ENCODE measurements at places on chromosomes 16 and 17.

DNA sequence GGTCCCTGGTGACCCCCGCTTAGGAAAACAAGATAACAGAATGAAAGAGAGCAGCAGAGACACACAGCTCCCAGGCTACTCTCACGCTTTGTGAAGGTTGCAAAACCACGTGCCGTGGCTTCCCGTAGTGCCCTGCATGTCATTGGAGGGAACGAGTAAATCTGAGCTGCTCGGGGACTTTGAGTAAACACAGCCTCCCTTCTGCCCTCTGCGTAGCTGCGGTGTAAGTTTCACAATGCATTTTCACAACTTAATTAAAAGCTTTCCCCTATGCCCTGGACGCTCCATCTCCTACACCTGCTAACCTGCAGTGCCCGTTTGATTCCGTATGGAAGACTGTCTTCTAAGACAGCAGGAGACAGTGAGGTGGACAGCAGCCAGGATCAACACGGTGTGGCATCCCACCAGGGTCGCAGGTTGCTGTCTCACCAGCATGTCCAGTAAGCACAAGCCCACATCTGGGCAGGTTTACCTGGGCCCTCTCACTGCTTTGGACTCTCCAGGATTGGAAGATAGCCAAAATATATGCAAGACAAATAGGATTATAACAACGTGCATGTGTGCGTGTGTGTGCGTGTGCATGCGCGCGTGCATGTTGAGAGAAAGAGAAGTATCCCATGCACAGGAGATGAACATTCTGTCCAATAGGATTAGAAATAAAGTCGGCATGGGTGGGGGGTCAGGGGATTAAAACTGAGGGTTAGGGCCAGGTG is 116.4 kb upstream of the RCVRN start:
- DNase-seq: no peak

- no peak for DNase-seq
Observed at GRCh38 chr17:19410875-19411620, at the start of gene RNF112. TSS of gene RNF112 (plus strand) at chr17:19411232. CDS start at chr17:19411409, 177 bp downstream.

DNA sequence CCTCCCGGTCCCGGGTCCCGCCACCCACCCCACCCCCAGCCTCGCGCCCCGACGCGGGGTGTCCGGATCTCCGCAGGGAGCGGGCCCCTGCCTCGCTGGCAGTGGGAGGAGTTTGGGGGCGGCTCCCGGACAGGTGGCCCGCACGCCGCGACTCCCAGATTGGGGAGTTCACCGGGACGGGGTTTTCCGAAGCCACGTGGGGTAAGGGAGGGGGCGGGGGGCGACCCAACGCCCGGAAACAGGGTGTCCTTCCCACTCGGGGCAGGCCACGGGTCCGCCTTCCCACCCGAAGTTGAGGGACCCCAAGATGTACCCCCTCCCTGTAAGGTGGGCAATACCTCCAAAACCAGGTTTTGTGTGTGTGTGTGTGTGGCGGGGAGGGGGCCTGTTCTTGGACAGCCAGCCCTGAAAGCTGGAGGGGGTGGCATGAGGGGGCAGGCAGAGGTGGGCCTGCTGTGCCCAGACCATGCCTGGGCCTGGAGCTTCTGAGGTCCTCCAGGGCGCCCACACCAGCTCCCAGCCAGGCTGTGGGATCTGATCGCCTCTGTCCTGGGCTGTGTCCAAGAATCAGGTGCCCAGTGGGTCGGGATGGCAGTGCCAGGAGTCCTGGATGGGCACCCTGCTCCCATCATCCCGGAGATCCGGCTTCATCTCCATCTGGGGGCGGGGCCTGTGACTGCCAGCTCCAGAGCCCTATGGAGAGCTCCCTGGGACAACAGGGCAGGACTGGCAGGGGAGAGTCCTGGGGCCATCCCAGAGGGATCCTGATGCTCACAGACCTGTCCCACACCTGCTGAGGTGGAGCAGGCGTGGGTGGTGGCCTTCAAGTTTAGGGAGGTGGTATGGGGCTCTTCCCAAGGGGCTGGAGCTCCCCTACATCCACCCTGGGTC is 767 bp downstream of the SYNGR2 start:
- peak; percentile 61 for DNase-seq

GRCh38 chr17:41118721-41119120 is 548 bp upstream of the KRTAP4-11 start:
- no peak for DNase-seq

DNA sequence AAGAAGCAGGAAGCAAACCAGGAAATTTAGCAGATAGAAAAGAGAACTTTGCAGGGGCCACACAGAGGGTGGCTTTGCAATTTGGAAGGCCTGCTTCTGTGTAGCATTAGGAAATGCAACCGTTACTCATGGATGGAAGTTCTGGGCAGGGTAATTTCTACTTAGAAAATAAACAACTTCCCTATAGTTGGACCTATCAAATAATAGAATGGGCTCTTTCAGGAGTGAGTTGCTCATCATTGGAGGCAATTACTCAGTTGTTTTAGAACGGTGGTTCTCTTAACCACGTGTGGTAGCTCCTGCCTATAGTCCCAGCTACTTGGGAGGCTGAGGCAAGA is 25.8 kb upstream of the HS3ST2 start:
- no peak for DNase-seq

DNA sequence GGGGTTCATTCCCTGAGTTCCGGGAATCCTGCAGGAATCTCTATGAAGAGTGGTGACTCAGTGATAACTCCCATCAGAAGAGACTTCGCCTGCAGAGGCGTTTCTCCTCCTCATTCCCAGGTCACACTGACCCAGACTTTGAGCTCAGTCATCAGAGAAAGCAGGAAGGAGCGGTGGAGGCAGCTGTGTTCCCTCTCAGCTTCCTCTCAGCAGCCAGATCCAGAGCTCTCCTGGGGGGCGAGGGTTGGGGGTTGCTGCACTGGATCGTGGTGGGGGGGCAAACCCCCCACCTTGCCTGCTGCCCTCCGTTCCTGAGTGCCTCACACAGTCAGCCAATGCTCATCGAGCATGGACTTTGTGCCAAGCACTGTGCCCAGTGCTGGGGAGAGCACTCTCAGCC is 271.2 kb downstream of the CBLN1 start:
- no peak for DNase-seq

GRCh38 chr16:27726621-27727261 is 176.8 kb downstream of the KATNIP start:
- DNase-seq: no peak

DNA sequence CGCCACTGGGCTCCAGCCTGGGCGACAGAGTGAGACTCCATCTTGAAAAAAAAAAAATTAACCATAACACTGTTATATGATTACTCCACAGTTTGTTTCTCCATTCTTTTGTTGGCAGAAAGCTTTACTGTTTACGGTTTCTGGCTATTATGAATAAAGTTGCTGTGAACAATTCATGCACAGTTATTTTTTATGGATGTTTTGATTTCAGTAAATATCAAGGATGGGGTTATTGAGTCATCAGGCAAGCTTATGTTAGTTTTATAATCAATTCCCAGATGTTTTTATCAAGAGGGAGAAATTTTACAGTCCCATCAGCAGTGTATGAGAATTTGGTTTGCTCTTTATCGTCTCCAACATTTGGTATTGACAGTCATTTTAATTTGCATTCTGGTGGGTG is 67.9 kb downstream of the TAOK1 start:
- DNase-seq: no peak

GRCh38 chr16:65213866-65214595 is 92.2 kb upstream of the CDH11 start:
- no peak for DNase-seq

DNA sequence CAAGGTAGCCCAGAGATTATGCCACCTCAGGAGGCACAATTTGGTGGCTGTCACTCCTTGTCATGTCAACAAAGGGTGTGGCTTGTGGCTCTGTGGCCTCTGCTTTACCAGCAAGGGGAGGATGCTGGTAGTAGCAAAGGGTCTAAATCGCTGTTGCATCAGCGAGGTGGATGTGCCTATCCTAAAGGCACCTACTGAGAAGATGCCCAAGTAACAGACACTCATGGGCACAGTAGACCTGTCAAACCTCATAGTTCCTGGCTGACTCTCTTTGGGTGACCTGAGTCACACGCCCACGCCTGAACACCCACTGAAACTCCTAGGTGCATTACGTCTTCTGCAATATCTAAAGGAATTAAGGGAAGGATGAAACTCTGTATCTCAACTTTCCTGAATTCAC is 139.5 kb downstream of the PRKCB start:
- DNase-seq: no peak

GRCh38 chr16:381012-381788 is 578 bp downstream of the PGAP6 start:
- no peak for DNase-seq

DNA sequence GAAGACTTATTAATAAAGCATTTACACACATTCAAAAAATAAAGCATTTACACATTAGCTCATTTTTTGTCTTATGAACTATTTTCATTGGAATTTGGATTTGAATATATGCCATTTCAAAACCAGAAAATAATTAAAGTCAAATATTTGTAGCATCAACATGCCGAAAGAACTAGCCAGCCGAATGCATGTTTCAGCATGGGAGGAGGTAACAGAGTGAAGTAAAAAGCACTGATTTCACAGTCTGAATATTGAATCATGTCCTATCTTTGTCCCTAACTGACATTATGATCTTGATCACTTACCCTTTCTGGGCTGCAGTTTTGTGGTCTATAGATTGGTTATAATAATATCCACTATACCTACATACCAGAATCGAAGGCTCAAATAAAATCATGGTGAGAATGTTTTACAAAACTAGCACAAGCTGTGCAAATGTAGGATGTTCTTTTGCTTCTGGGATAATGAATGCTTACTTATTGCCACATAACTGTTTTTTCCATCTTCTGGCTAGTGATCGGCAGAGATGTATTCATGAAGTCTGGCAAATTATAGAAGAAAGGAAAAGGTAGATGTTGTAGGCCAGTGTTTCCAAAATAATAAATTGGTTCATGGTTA is 84.7 kb downstream of the TUBD1 start:
- DNase-seq: no peak

DNA sequence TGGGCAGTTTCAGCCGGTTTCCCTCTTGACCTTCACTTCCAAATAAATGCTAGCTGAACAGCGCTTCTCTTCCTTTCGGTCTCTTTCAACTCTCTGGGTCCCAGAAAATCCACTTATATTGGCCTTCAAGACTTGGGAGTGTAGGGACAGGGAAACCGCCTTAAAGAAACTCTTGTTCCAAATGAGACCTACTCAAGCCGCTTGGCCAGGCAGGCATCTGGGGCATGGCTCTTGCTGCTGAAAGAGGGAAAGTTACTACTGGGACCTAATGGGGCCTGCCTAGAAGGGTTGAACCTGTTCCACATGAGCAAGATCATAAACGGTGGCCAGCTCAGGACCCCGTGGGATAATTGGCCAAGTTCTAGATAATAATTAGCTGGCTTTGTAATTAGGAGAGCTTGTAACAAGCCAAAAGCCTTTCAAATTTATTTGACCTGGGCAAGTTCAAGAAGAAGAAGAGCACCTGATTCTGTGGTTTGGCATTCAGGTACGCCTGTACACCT is 13.2 kb downstream of the CDH1 start:
- DNase-seq: no peak

DNA sequence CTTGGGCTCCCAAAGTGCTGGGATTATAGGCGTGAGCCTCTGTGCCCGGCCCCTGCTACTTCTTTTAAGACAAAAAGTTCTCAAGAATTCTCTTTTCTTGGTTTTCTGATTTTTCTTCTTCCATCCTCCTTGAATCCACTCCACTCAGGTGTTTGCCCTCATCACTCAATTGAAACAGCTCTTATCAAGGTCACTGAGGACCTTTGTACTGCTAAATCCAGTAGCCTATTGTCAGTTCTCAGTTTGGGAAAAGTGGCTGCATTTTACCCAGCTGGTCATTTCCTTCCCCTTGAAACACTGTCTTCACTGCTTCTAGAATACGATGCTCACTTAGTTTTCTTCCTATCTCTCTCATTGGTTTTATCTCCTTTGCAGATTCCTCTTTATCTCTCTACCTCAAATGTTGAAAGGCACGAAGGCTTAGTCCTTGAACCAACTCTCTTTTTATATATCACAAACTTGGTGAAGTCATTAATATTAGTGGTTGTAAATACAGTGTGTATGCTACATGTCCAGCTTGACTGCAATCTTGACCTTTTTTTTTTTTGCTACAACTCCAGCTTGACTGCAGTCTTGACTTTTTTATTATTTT is 29.8 kb downstream of the ZNRF1 start:
- DNase-seq: no peak
